IMR-90 (cell line): ENCODE measurements at places on chromosomes 12 and 14. TPM values are rescaled to one million over a fixed set of nuclear protein-coding genes. Genes with fewer than 3 reads are reported as not detected.

The KLRK1 gene
- total RNA-seq, result not detected in 2 replicates

The CPM gene
- total RNA-seq, result 7.2 and 8.8 TPM in 2 replicates

The FAM186B gene
- 0.18 and 0.28 TPM in 2 replicates for total RNA-seq

The SIX6 gene
- total RNA-seq, result not detected in 2 replicates

The ENTPD5 gene
- 6.4 and 8.1 TPM in 2 replicates for total RNA-seq

The NANOG gene
- not detected in 2 replicates for total RNA-seq

The MYF5 gene
- total RNA-seq, result not detected in 2 replicates

The CLEC7A gene
- total RNA-seq, result not detected in 2 replicates

The CLEC2B gene
- total RNA-seq, result 0.18 and 0.56 TPM in 2 replicates

The EPYC gene
- not detected in 2 replicates for total RNA-seq

The TC2N gene
- under 0.01 and 0.18 TPM in 2 replicates for total RNA-seq

The IFNG-AS1 gene
- total RNA-seq, result not detected in 2 replicates

The PTPN6 gene
- total RNA-seq, result under 0.01 TPM in 1 of 2 replicates, not detected in the other

The WNK1 gene
- 38.3 and 42.8 TPM in 2 replicates for total RNA-seq

The ZNF740 gene
- 11.7 and 13.1 TPM in 2 replicates for total RNA-seq

The SERPINA10 gene
- not detected in 2 replicates for total RNA-seq

The STAC3 gene
- under 0.01 and 0.18 TPM in 2 replicates for total RNA-seq

The TTC5 gene
- total RNA-seq, result 28.6 and 29.4 TPM in 2 replicates

The MGP gene
- total RNA-seq, result 0.56 and 1.4 TPM in 2 replicates

The ACSS3 gene
- total RNA-seq, result 1.4 and 2.0 TPM in 2 replicates

The MIS18BP1 gene
- 18.6 and 29.7 TPM in 2 replicates for total RNA-seq

The VRTN gene
- not detected in 2 replicates for total RNA-seq

The C3AR1 gene
- 0.28 and 0.36 TPM in 2 replicates for total RNA-seq

The CDH24 gene
- total RNA-seq, result 3.6 and 3.9 TPM in 2 replicates

The RDH12 gene
- total RNA-seq, result not detected in 2 replicates

The SLC25A47 gene
- not detected in 2 replicates for total RNA-seq

The LALBA gene
- not detected in 2 replicates for total RNA-seq

The OR6S1 gene
- total RNA-seq, result not detected in 2 replicates

The TMEM229B gene
- total RNA-seq, result under 0.01 TPM in 1 of 2 replicates, not detected in the other

The RNASE1 gene
- not detected in 2 replicates for total RNA-seq

The RASSF8 gene
- total RNA-seq, result 50.5 and 50.8 TPM in 2 replicates

The CPNE6 gene
- total RNA-seq, result not detected in 2 replicates

The PLEKHG3 gene
- total RNA-seq, result 4.4 and 8.2 TPM in 2 replicates

The MYL6 gene
- 4,816 and 6,155 TPM in 2 replicates for total RNA-seq

The KRT80 gene
- 0.54 and 0.56 TPM in 2 replicates for total RNA-seq

The AVPR1A gene
- total RNA-seq, result not detected in 2 replicates

The SMIM41 gene
- not detected in 2 replicates for total RNA-seq

The MGAT4C gene
- total RNA-seq, result not detected in 2 replicates

The PPM1H gene
- 0.18 and 0.28 TPM in 2 replicates for total RNA-seq

The MYO1H gene
- total RNA-seq, result not detected in 2 replicates

The KRT6C gene
- total RNA-seq, result not detected in 2 replicates

The KRT72 gene
- not detected in 2 replicates for total RNA-seq

The PKP2 gene
- 0.18 and 0.28 TPM in 2 replicates for total RNA-seq

The EIF2S1 gene
- total RNA-seq, result 125 and 360 TPM in 2 replicates
